ENCODE measurements at places on chromosomes 2 and 18.

DNA sequence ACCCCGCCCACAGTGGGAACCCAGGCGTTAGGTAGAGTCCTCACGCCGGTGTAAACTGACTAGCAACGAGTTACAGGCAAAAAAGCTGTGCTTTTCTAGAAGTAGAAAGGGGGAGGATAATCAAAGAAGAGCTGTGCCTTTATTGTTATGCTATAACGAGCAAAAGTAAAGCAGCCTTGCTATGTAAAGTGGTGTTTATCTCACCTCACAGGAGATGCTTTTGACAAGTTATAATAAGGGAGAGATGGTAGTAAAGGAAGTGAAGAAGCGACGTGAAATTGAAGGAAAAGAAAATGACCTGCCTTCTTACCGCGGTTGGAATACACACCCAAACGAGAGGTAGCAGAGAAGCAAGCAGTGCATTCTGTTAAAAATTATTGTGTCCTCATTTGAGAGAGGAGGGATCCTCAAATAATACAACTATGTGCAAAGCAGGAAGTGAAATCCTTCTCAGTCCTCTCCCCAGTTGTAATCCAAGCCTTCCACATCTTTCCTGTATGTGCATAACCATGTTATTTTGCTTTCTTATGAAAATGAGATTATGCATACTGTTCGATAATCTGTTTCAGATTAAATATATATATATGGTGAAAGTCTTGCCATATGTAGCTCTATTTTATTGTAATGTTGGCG is 962 bp downstream of the TANK start:
- DNase-seq = no peak

DNA sequence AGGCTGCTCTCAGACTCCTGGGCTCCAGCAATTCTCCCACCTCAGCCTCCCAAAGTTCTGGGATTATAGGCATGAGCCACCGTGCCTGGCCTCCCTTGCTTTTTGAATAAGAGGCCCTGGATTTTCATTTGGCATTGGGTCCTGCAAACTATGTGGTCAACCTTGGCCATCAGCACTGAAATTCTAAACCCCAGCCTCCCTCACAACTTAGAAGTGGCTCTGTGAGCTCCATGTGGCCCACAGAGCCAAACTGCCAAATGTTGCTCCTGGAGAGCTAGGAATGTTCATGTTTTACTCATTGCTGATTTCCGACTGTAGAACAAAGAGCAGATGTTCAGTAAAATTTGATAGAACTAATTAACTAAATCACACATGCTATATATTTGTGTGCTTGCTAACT is 210.6 kb upstream of the AGAP1 start:
- DNase-seq = no peak

- DNase-seq = no peak
Measured at GRCh38 chr2:190837952-190838361, 42.7 kb upstream of the GLS start.

DNA sequence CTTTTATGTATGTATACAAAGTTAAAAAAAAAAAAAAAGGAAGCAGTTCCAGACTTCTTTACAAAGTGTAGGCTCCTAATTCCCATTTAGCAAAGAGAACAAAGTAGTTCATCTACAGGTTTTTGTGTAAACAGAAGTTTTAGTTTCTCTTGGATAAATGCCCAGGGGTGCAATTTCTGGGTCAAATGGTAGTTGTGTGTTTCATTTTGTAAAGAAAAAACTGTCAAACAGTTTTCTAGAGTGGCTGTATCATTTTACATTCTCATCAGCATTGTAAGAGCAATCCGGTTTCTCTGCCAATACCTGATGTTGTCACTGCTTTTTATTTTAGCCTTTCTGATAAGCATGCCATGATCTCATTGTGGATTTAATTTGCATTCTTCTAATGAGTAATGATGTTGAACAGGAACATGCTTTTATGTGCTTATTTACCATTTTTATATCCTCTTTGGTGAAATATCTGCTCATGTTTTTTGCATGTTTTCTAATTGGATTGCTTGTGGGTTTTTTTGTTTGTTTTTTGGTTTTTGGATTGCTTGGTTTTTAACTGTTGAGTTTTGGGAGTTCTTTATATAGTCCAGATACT is 16.6 kb upstream of the PSME4 start:
- no peak for DNase-seq

DNA sequence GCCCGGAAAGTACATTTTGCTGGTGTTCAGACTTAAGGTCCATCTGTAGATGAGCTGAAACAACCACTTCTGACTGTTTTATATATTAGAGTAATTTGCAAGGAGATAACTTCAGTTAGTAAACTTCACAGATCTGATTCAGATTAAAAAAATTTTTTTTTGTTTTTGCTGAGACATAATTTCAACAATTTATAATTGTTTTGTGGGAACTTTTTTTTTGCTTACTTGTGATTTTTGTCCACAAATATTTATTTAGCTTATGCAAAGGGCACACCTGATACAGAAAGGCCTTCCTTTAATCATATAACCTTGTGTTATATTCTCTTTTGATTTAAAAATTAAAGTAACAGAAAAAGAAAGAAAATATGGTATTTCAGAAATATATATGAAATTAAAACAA is 9.6 kb upstream of the SCN9A start:
- no peak for DNase-seq

DNA sequence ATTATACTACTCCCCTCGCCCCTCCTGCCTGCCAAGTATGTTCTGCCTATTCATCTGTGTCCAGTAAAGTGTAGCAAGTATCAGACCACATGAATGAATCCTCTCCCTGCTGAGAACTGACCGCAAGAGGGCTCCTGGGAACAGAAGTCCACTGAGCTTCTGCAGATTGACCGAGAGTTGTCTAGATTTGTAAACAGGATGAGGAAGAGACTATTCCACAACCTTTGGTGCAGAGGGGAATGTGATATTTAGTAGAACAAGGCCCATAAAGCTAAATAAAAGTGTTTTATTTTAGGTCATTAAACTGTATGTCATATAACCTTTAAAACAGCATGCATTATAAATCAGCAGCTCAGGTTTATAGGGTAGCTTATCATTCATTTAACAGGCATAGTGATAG is 377.0 kb downstream of the DCC start:
- peak; percentile 17 for DNase-seq

DNA sequence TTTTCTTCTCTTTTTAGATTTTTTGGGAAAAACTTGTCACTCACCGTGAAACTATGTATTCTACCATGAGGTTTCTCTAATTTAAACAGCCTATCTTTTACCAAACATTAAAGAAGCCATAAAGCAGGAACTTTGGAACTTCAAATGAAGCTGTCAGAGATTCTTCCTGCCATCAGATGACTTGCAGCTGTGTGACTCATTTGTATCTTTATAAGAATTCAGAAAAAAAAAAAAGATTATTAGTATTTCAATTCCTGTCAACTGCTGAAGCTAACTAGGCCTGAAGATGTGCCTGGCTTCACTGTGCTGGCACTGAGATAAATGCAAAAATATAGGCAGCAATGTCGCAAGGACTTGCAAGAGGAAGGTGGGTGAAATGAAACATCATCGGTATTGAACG is 1399.1 kb upstream of the PIK3C3 start:
- no peak for DNase-seq

All from ovary (tissue), 10 donors.